ENCODE measurements at places on chromosomes 3 and 15.

GRCh38 chr15:91100814-91101607, 954 bp downstream of the SV2B start:
- DNase-seq, result peak; percentile 25

- DNase-seq, result peak; percentile 19
These were observed 11.7 kb upstream of the SEMA3B start for GRCh38 chr3:50256978-50257890.

DNA sequence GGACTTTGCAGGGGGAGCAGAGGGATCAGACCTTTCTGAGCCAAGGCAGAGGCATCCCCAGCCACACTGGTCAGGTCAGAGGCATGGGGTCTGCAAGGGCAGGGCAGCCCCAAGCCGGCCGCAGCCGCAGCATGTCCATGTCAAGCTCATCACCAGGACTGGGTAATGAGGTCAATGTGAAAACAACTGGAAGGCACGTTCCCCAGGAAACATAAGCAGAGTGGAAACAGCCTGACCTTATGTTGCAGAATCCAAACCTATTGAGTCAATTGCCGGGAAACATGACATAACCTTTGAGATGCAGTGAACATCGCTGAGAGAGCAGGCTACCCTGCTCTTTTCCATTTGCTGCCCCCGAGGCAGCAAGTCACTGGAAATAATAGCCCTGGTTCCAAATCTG, 315.1 kb upstream of the IGF1R start:
- DNase-seq, result no peak

GRCh38 chr3:72393455-72393854, 454.8 kb downstream of the SHQ1 start:
- no peak for DNase-seq

GRCh38 chr3:179603831-179604230, 607 bp downstream of the MRPL47 start:
- DNase-seq, result no peak

GRCh38 chr3:126679831-126680666, 24.0 kb upstream of the CHCHD6 start:
- DNase-seq, result no peak

All from NCI-H345 (cell line).